Activated effector memory CD4-positive, alpha-beta T cell treated with Interleukin-2 at 50 U/mL for 16 hours (primary cell): ENCODE measurements at places on chromosomes 11 and 22.

GRCh38 chr11:95485115-95485900 is 254.3 kb upstream of the SESN3 start:
- no peak for DNase-seq

- DNase-seq: no peak
These were observed 41.7 kb upstream of the BMAL1 start for GRCh38 chr11:13235895-13236294.

- DNase-seq: no peak
These were observed 22.1 kb upstream of the MMP7 start for GRCh38 chr11:102552447-102553194.

DNA sequence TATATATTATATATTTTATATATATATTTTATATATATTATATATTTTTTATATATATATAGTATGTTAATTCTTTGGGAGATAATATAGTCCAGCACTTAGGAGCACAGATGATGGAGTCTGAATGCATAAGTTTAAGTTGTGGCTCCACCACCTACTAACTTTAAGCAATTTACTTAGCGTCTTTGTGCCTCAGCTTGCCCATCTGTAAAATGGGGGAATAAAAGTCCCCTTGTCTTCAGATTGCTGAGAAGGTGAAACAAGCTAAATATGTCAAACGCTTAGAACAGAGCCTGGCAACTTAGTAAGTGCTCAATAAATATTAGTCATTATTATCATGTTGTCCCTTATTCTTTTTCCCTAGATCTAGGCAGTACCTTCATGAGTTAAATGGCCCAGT is 27.5 kb downstream of the DSCAML1 start:
- DNase-seq: no peak

DNA sequence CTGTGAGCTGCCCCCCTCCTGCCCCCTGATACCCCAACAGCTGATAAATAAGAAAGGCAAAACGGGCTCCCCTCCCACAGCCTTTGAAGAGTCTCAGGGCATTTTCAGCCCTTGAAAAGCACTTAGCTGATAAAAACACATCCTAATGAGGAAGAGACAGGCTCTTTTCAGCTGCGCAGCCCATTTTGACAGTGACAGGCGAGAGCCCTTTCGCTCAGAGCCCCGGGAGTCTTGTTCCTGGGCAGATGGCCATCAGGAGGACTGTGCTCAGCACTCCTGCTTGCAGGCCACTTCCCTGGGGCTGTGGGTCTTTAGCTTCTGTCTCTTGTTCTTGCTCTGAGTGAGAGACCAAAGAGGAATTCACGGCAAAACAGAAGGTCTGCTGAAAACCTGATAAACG is 757.2 kb downstream of the BRD1 start:
- DNase-seq: no peak

DNA sequence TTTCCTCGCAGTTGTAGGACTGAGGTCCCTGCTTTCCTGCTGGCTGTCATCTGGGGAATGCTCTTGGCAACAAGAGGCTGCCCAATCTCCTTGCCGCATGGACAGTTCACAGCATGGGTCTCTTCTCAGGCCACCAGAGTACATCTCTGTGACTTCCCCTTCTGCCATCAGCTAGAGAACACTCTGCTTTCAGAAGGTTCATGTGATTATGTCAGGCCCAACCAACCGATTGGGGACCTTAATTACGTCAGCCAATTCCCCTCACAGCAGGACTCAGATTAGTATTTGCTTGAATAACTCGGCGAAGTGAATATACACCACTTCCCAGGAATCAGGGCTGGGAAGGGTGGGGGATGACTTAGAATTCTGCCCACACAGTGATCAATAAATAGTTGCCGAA is 61.9 kb upstream of the CSNK2A3 start:
- no peak for DNase-seq

- DNase-seq: no peak
These were observed 2.2 kb upstream of the SLC6A5 start for GRCh38 chr11:20597154-20597679.

DNA sequence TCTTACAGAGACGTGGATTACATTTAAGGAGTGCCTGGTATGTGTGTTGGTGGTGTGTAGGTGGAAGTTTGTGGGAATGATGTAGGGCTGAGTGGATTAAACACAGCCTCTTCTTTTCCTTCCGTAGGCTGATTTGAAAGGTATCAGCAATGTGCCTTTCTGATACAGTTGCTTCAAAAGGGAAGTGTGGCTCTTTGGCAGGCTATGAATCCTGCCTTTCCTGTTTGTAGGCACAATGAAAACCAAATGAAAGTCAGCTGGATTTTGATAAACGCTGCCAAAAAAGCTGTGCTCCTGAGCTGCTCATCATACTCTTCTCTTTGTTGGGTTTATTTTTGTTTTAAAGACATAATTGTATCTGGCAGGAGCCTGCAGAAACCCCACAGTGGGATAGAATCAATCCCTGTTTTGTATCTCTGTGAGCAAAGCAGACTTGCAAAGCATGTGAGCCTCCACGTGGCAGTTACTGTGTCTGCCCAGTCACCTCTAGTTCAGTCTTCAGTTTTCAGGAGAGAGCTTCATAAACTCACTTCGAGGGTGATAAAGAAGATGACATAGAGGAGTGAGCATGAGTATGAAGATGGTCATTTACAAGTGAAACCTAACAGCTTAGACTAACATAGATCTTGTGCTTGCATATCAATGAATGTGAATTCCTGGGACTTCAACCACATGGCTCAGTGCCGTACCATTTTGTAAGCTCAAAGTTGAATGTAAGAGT is 655.7 kb upstream of the KIRREL3 start:
- DNase-seq: no peak

GRCh38 chr11:40187295-40187694 is 1272.2 kb downstream of the LRRC4C start:
- DNase-seq: no peak

- no peak for DNase-seq
These were observed 52.7 kb upstream of the CHRM4 start for GRCh38 chr11:46444305-46444704.

DNA sequence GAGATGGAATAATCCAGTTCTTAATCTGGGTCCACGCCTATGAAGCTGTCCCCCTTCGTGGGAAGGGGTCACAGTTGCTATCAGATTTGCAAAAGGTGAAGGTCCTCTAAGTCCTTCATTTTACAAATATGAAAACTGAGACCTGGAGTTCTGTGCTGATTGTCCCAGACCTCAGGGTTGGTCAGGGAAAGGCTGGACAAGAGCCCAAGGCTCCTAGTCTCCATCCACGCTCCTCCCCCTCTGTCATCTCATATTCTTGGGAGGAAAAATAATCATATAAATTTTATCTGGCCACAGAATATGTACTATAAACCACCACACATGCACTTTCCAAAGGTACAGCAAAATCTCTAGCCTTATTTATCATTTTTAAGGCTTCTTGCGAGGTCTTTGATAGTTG is 5.5 kb downstream of the PACSIN2 start:
- DNase-seq: no peak

GRCh38 chr11:121763526-121763925 is 310.8 kb upstream of the SORL1-AS1 start:
- DNase-seq: no peak

DNA sequence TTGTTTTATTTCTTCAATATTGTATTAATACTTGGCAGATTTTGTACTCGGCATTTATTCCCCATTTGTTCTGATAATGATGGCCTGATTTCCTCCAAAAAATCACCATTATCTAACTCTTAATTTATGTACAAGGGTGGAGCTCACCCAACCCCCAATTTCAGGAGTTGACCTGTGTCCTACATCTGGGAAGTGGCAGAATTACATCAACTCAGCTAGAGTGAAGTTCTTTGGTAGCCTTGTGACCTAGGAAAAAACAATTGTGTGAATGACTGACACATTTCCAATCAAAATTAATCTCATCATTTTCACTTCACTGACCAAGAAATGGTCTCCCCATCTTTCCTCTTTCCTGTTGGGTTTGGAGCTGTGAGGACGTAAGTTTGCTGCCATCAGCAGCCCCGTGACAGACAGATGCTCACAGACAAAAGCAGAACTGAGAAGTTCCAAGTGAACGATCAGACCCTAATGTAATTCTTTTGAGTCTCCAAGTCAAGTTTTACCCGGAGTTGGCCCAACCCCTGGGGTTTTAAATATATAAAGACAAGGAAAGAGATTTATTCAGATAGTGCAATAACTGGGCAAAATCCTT is 16.6 kb upstream of the MS4A6E start:
- no peak for DNase-seq

DNA sequence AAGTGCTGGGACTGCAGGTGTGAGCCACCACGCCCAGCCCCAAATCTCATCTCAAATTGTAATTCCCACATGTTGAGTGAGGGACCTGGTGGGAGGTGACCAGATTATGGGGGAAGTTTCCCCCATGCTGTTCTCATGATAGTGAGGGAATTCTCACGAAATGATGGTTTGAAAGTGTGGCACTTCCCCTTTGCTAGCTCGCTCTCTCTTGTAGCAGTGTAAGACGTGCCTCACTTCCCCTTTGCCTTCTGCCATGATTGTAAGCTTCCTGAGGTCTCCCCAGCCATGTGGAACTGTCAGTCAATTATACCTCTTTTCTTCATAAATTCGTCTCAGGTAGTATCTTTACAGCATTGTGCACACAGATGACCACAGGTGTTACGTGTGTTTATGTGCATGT is 357.8 kb downstream of the CADM1 start:
- no peak for DNase-seq

DNA sequence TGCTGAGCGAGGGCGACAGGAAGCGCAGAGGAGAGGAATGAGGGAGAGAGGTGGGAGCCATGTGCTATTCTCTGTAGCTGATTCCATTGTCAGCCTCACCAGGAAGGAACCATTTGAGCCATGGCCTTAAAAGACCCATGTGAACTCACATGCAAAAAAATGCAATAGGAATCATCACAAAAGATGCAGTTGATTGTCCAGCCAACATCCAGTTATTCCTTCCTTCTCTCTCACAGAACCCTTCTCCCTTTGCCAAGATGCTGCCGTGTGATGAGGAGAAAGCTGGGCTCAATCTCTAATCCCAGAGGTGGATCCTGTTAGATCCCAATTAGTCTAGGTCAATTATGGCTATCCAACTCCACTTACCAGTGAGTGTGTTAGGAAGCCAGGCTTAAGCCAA is 58.2 kb upstream of the RRAS2 start:
- no peak for DNase-seq

GRCh38 chr11:102575012-102575411 is 44.5 kb upstream of the MMP7 start:
- no peak for DNase-seq

DNA sequence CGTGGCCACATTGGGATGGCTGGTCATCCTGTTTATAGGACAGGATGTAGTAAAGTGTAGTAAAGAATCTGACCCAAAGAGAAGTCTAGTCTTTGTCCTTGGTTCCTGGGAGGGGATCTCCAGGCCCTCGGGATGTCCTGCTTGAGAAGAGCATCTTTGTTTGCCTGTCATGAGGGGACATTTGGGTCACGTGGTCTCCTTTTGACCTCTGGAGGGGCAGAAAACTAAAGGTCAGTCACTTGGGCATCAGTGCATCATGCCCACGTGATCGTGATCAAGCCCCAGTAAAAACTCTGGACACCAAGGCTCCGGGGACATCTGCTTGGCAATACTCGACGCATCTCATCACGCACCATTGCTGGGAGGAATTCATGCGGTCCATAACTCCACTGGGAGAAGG is 9.1 kb downstream of the SMIM38 start:
- DNase-seq: no peak

DNA sequence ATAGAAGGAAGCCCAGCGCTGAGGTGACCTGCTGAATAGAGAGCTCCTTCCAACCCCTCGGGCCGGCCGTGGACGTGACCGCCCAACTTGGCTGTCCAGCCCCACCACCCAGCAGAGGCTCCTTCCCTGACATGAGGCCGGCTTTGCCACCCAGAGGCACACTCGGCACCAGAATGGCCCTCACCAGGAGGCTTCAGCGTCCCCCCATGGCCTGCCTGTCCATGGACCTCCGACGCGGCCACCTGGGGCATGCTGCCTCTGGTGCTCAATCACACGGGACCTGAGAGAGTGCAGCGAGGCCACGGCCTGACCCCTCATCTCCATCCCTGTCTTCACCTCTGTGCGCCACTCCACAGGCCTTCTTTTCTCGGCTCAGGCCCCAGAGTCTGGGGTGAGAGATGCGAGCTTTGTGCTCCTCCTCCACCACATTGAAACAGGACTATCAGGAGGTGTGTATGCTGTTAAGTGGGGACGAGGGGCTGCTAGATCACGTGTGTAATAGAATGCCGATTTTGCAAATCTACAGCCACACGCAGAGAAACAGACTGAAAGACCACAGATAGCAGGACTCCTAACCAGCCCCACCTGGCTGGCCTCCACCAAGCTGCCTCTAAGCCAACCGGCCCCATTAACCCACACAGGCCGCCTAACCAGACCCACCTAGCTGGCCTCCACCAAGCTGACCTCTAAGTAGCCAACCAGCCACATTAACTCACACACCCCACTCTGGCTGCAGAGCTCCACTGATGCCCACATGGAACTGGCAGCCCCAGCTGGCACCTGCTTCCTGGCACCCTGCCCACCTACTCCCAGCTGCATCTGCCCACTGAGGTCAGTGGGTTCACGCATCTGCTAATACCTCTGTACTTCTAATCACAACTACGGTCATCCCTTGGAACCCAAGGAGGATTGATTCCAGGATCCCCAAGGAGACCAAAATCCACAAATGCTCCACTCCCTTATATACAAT is 20.7 kb downstream of the LINC01488 start:
- no peak for DNase-seq

GRCh38 chr11:44029977-44030911 is 17.5 kb upstream of the ACCSL start:
- DNase-seq: no peak

- no peak for DNase-seq
These were observed 4.4 kb downstream of the EXPH5 start for GRCh38 chr11:108589136-108589535.

- DNase-seq: no peak
These were observed 117.3 kb downstream of the KCNQ1OT1 start for GRCh38 chr11:2582351-2582945.

- no peak for DNase-seq
These were observed 50.7 kb downstream of the MICAL2 start for GRCh38 chr11:12161137-12161536.

GRCh38 chr11:35089666-35090065 is 49.3 kb upstream of the CD44 start:
- DNase-seq: no peak

DNA sequence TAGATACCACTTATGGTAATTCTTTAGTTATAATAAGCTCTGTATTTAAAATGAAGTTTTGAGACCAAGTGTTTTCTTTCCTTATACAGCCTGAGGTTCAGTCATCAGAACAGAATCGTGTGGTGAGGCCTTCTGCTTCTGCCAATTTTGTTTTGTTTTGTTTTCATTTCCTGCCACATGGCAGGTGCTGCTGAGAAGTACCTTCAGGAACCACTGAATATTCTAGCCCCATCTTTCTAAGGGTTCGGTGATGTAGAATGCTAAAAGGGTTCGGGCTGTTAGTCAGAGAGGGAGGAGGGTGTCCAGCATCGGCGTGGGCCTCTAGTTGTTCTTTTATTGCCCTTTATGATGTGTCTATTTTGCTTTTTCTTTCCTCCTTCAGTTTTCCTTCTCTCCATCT is 25.8 kb downstream of the TNRC6B start:
- no peak for DNase-seq
